Ascending aorta (tissue), 2 donors: ENCODE measurements at places on chromosomes 3 and 15.

GRCh38 chr15:65556622-65557021 is 26.4 kb downstream of the HACD3 start:
- DNase-seq = no peak

DNA sequence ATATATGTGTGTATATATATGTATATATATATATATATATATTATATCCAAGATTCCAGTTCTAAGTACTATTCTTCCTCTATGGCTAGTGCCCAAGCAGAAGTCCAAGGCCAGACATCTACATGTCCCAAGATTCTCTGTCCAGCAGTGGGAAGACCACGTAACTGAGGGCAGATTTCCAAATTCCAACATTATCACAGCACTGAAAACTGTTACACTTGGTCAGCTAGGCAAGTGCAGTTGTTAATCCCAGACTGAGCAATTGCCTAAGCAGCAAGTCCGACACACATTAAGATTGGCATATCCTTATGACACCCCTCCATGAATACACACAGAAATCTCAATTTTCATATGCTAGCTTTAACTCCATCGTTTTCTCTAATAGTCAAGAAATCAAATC is 1148.5 kb downstream of the IGSF11 start:
- no peak for DNase-seq

DNA sequence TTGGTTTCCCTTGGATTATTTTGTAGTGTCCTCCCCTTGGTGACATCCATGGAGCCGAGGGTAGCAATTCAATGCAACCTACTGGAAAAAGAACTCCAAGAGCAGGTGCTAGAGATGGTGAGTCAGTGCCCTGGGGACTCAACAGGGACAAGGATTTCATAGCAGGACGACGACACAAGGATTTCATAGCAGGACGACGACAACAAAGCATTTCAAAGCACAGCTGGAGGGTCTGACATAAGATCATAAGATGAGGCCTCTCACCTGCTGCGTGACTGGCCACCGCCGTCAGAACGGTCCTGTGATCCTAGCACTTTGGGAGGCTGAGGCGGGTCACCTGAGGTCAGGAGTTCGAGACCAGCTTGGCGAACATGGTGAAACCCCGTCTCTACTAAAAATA is 22.5 kb downstream of the NRROS start:
- DNase-seq = no peak

DNA sequence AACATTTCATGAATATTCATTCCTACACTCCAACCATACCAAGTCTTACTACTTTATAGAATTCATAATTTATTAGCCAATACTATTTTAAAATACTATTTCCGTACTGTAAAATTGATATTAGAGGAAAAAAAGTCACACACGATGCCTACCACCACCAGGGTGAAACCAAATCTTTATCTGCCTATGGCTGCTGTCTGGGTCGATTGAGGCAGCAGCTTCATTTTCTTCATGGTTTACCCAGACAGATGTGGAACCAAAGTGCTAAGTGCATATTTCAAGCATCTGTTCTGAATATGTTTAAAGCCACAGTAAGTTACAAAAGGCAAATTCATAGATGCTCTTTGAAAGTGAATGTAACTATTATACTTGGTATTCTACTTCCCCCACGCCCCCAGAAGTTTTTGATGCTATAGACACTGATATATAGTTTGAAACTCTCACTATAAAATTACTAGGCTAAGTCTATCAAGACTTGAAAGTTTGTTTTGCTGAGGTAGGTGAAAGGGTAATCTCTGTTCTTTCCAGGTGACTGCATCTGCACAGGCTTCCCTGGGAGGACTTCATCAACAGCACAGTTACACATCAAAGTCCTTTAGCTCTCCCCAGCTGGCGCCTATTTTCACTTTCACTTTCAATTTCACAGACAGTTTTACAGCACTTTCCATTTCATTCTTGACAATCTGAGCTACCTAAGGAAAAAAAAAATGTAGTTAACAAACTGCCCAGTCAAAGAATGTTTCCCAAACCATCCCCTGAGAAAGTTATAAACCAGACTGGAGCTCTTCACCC is 113.9 kb downstream of the POLQ start:
- DNase-seq = no peak

- no peak for DNase-seq
Observed at GRCh38 chr3:27939521-27939920, 217.4 kb upstream of the EOMES start.

- DNase-seq = no peak
Observed at GRCh38 chr3:125651244-125651643, 55.9 kb upstream of the OSBPL11 start.

GRCh38 chr15:98292442-98293240 is 332.1 kb downstream of the ARRDC4 start:
- no peak for DNase-seq
